Activated CD4-positive, alpha-beta T cell treated with anti-CD3 and anti-CD28 coated beads for 4 hours (primary cell): ENCODE measurements at places on chromosomes 2 and 18.

DNA sequence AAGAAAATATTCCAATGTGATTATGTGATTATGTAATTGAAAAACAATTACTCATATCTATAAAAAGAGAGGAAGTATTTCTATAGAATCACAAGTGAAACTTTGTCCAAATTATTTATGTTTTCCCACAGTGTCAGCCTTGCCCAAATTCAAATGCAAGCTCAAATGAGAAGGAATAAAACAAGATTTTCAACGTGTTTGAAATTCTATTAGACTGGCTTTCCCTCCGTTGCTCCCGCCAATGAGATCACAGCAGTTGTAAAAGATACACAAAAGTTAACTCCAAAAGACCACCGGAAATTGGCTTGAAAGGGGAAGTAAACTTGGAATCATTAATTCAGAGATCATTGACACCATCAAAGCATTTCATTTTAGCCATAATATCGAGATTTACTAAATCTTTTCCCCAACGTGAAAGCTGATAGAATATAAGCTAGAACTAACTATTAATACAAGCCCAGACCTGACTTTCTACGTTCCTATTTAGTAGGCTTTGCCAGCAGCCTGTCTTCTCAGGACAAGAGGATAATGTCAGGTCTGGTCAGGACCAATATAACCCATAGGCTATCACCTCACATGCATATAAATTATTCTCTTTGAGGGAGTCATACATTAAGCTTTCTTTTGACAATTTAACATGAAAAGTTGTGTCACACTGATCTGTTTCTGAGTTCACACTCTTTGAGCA lies 222.6 kb upstream of the CHAC2 start:
- DNase-seq, result no peak

GRCh38 chr2:20582600-20583221 lies 68.2 kb downstream of the HS1BP3 start:
- no peak for DNase-seq

DNA sequence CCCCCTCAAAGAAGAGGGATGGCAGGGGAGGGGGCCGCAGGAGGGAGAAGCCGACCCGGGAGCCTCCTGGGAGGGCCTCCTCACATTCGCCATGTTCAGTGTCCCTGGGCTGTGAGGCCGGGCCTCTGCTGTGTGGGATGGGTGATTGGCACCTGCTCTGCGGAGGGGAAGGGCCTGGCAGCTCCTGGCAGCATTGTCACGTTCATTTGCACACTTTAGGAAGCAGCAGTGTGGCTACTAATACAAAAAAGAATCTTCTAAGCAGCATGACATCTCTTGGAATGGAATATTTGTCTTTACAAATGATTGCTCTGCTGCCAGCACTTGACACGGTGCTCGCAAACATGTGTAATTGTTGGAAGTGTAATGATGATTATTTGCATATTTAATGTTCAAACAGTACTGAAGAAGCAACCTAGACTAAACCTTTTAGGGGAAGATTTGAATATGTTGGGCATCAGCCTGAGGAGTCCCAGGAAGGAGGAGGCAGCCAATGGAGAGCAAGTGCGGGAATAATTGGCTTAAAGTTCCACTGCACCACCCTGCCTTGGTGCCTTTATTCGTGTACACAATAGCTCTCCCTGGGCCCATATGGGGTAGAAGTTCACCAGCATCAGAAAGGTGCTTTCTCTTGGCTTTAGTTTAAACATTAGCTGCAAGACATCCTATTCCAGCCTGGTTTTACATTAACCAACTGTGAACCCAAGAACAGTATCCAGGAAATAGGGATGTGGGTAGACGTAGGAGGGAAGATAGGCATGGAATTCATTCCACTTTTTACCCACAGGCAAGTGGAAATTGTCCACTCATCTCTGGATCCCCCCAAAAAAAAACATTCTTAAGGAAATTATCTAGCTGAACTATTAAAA lies 404.9 kb downstream of the TMEM182 start:
- no peak for DNase-seq

GRCh38 chr2:205358351-205358815 lies 323.9 kb upstream of the NRP2 start:
- no peak for DNase-seq

DNA sequence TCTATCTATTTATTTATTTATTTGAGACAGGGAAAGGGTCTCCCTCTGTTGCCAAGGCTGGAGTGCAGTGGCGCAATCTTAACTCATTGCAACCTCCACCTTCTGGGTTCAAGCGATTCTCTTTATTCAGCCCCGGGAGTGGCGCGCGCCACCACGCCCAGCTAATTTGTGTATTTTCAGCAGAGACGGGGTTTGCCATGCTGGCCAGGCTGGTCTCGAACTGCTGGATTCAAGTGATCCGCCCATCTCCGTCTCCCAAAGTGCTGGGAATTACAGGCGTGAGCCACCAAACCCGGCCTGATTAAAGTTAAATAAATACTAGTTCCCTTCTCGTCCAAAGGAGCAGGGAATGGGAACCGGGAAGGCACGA lies 4.2 kb upstream of the CTDSP1 start:
- DNase-seq, result no peak

- no peak for DNase-seq
Measured at GRCh38 chr2:8490166-8490721, 191.6 kb upstream of the ID2 start.

GRCh38 chr18:78108554-78108953 lies 858.9 kb downstream of the GALR1 start:
- DNase-seq, result no peak

GRCh38 chr2:159449504-159450124 lies 163.1 kb upstream of the WDSUB1 start:
- DNase-seq, result no peak

DNA sequence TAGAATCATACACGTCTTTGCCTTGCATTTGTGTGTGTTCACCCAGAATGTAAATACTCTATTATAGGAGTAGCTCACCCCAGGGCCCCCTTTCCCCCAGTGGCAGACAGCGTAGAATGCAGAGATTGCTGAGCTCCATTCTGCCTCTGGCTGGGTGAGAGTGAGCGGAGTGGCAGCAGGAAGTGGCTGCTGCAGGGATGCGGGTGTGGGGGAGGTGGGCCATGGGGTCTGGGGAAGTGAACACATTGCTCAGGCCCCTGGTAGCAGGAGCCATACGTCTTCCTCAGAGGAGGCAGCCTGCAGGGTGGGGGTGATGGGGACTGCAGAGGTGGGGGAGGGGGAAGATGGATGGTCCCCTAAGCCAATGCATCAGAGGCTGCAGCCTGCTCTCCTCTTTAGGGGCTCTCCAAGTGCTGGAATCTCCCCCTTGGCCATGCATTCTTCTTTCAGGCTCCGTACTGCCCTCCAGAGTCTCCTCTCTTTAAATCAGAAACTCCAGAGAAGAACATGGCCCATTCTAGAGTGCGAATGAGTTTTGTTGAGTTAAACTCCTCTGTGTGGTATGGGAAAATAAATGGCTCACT lies 72.2 kb downstream of the CELF4 start:
- no peak for DNase-seq

DNA sequence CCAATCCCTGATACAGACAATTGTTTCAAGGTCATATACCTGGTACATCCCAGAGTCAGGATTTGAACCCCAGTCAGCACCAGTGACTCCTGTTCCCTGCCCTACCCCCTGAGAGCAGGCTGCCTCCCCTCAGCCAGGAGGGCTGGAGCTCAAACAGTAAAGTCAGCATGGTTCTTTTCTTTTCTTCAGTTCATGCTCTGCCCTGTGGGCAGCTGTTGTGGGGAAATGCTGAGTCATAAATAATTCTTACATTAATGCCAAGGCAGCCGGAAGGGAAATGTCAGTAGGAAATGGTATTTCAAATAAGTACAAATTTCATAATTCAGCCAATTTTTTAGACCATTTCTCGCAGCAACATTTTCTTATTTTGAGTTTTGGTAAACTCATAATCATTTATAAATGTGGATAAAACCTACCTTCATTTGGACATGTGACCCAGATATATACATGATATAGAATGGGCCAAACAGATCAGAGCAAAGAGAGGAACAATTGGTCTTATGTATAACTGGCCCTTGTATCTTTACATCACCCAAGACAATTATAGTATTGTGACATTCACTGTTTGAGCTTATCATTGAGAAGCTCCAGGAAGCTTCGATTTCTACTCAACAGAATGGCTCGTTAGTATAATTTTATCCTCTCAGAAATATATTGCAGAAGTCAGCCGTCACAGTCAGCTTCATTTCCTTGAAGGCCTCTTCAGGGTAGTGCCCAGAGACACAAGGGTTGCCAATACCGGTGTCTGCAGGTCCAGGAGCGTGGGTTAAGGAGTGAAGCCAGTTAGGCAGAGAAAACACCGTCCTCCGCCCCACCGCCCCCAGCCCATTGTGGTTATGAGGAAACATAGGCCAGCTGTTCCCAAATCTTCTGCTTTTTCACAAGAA lies 28.0 kb upstream of the SCYGR1 start:
- DNase-seq, result no peak

DNA sequence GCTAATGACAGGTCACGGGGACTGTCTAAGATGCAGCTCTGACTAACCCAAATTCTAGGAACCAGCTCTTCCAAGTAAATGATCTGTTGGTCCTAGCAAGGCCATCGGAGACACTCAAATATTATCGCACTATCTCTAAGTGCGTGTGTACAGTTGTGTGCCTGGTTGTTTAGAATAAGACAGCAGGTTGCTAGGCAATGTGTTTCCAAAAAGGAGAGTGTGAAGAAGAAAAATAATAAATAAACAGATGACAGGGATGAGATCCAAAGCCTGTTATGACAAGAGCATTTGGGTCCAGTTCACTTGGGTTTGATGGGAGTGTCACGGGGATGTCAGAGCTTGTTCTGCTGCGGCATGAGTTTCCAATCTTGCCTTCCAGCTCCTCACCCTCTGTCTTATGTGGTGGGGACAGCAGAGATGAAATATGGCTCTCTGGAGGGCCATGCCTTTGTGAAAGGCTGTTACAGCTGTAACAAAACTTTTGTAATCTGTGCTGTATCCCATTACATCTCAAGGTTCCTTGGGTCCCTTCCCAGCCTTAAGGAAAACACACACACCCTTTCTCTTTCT lies 127.5 kb upstream of the TNP1 start:
- DNase-seq, result no peak

GRCh38 chr18:29378651-29379136 lies 1201.8 kb upstream of the CDH2 start:
- no peak for DNase-seq

GRCh38 chr2:138059487-138060300 lies 95.4 kb downstream of the HNMT start:
- DNase-seq, result no peak

DNA sequence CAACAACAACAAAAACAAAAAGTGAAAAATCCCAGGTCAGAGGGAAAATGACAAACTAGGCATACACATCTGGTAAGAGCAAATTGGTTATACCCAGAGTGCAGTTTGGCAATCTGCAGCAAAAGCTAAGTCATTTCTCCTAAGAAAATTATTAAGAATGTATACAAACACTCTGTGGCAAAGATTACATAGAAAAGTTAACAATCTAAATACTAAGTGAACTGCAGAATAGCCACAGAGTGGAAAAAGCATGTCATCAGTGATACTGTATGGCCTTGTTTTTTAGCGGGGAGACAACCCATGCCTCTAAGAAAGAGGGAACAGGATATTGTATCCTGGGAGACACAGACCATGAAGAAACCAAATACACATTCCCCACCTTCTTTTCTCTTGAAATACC lies 136.0 kb upstream of the ITGB6 start:
- no peak for DNase-seq

- no peak for DNase-seq
Measured at GRCh38 chr2:224069172-224069571, 30.1 kb upstream of the SERPINE2 start.

DNA sequence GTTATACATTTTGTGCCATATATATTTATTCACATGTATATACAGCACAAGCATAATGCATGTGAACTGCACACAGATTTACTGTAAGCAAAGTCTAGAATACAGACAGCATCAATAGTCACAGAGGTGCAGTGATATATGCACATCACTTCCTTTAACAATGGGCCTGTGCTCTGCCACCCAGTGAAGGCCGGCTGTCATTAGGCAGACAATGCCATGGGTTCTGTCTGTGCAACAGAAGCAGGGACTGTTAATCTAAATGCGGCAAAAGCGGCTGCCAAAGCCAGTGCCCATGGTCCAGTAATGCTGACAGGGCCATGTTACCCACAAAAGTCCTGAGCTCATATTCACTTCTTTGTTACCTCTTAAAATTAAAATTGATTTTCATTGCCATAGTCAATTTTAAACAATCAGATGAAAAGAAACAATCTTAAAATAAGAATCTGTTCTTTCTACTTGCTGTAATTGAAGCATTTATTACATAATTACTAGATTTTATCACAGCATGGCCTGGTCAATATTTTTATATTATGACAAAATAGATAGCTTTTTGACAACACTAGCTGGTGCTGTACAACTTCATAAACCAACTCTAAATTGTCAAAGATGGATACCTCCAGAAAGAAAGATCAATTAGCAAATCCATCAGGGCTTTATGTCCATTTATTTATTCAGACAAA lies 232.0 kb downstream of the STK39 start:
- DNase-seq, result no peak

DNA sequence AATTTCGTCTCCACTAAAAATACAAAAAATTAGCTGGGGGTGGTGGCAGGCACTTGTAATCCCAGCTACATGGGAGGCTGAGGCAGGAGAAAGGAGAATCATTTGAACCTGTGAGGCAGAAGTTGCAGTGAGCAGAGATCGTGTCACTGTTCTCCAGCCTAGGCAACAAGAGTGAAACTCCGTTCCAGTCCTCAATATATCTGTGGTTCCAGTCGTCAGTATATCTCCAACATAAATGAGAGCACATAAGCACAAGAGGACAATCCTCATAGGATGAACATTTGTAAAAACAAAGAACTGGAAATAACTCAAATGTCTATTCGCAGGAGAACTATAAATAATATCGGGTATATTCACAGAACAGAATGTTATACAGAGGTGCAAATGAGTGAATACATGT lies 13.1 kb upstream of the PLEK start:
- no peak for DNase-seq

- DNase-seq, result no peak
Measured at GRCh38 chr18:8139891-8140406, 469.3 kb upstream of the RAB12 start.

- no peak for DNase-seq
Measured at GRCh38 chr2:186968277-186968676, 119.3 kb upstream of the ZSWIM2 start.
